ENCODE measurements at places on chromosomes 12 and 14.

DNA sequence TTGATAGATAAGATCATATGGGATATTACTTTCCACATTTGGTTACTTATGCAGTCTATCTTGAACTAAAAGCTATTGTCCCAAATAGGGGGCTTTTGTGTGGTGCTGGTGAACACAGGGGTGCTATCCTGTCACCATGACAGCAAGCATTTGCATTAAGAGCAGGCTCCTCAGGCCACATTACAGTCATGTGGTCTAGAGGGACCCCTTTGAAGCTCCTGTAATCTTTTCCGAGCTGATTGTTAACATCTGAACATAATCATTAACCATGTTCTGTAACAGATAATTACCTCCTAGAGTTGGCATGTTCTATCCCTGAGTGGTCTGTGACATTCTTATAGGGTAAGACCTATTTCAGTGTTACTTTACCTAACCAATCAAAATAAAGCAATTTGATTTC, 178.8 kb downstream of the KTN1 start:
- DNase-seq: no peak

DNA sequence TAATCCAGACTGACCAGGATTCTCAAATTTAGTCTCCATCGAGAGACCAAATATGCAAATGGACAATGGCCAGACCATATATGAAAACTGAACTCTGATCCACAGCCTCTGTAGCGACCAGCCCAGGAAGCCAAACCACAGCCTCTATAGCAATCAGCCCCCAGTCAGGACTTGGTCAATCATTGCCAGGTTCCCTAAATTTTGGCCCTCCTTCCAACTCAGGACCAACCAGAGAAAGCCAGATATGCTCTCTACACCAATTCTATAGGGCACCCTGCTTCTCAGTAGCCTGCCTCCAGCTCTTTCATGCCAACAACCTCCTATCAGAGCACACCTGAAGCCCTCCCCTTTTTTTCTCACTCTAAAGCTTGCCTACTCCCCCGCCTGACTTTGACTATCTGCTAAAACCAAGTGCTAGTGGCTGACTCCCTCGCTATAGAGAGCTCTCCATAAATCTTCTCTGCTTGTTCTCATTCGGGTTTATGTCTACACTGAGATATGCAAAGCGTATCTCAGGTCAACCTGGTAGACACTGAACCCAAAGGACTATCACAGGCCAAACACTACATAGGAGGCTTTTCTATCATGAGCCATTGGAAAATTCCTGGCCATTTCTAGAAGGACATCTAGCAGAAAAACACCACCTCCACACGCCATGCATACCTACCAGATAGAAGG, 110.5 kb upstream of the FUT8 start:
- DNase-seq: no peak

DNA sequence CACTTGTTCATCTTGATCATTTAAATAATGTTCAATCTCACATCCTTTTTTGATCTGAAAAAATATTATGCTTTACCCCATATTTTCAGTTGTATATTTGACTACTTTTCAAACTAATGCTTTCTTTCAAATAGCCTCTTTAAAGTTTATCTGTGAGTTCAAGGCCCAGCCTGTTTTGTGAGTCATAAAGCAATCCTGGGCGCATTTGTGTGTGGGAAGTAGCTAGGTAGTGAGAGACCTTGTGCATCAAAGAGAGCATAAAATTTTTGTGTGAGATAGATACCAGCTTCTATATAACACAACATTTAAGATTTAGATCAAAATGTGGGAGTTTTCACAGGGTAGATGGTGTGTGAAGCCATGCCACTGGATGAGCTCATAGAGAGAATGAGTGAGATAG, 405.6 kb downstream of the NAV3 start:
- DNase-seq: no peak

DNA sequence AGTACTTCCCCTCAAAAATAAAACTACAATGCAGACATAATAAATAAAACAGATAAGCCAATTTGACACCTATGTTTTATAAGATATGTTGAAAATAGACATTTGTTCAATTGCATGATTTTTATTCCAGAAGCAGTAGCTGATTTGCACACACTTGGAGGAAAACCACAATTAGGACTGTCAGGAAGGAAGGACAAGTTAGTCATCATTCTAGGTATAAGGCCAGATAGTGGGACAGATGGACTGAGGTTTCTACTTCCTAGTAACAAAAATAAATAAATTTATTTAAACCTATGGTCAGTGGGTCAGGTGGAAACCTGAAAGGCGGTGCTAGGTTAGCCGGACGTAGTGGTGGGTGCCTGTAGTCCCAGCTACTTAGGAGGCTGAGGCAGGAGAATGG, 141.8 kb upstream of the RASSF8 start:
- DNase-seq: no peak

- DNase-seq: no peak
Observed at GRCh38 chr12:99020871-99021270, 375.8 kb downstream of the APAF1 start.

DNA sequence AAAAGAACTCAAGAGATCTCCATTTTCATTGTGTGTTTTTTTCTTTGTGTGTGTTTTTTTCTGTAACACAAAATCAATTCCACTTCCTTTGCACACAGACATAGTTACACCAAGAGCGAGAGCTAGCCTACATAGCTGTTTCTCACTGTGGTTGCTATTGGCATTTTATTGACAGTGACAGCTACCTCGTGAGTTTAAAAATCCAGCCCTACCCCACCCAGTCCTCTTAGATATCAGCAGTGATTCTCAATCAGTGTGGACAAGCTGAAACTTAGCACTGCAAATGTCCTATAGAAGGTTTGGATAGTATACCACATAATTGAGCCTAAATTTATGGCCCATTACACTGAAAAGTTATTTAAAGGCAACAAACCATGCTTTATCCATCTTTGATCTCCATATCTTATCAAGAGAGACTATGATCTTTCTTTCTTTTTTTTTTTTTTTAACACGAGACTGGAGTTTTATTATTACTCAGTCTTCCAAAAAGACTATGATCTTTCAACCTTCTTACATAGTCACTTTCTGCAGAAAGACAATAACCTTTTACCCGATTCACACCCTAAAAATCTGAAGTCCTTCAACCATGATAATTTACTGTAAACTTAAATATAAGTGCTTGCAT, 46.8 kb downstream of the ATP2B1 start:
- DNase-seq: no peak

DNA sequence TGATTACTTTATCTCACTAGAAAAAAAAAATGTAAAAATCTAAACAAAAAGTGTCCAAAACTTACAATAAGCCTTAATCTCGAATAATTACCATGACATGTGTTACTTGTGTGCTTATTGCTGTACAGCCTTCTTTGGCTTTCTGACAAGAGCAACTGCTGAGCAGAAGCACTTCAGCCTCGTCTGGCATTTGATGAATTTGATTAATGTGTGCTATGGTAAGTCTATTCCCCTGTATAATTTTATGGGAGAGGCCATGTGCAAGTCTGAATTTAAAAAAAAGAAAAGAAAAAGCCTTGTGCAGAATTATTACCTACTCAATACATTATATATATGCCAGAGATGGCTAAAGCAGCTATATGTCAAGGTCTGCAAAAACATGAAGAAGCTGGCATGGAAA, 113.9 kb downstream of the AEBP2 start:
- no peak for DNase-seq

GRCh38 chr12:66836623-66837310, 157.9 kb upstream of the GRIP1 start:
- DNase-seq: no peak

DNA sequence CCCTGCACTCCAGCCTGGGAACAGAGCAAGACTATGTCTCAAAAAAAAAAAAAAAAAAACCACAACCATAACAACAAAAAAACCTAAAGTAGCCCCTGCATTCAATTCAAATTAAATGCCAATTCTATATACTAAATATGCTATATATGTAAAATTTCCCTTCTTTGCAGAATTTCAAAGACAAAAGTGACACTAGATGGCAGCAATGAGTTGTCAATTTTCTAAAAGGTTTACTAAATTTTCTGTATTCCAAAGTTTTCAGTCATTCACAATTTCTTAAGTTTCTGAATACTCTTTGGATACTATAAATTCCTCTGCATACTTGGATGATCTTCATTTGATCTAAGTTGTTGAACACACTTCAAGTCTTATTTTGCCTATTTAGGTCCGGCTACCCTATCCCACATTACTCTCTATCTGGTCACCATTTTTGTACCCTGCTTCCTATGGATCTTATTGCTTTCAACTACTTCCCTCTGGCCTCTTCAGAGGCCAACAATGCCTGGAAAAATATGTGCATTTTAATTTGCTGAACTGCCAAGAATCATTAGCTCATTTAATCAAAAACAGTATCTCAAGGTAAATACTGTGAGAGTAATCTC, 27.9 kb downstream of the HNRNPC start:
- no peak for DNase-seq

- no peak for DNase-seq
Observed at GRCh38 chr12:124622331-124622730, 54.9 kb upstream of the NCOR2 start.

- DNase-seq: no peak
Observed at GRCh38 chr14:34014936-34015335, 64.1 kb upstream of the EGLN3 start.

- no peak for DNase-seq
Observed at GRCh38 chr14:59214702-59215302, 26.3 kb downstream of the DAAM1 start.

GRCh38 chr12:1517007-1517406, 77.4 kb downstream of the FBXL14 start:
- peak; percentile 12 for DNase-seq

DNA sequence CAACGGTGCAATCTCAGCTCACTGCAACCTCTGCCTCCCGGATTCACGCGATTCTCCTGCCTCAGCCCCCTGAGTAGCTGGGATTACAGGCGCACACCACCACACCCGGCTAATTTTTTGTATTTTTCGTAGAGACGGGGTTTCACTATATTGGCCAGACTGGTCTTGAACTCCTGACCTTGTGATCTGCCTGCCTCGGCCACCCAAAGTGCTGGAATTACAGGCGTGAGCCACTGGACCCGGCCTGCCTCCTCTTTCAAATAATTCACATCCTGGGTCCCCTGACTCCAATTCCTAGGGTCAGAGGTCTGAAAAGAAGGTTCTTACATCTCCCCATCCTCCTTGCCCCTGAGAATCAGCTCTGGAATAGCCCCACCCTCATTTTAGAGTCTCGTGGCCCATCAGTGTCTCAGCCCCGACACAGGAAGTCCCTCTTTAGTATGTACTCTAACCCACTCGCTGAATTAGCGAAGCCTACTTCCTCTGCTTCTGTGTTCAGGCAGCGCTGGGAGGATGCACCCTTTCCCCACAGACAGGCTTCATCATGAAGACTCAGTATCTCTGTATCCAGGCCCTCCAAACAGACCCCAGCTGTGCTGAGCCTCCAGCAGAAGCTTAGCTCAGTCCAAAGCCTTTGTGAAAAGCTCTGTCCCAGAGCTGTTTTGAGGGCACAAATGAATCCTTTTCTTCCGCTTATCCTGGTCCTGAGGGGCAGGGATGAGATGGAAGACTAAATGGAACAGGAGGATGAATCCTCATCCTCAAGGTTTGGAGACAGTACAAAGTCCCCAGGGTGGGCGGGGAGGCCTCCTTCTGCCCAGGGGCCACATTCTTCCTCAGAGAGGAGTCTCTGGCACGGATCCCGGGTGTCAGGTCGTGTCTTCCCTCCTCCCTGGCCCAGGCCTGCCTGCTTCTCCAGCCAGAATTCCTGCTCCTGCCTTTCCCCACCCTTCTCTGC, 3.5 kb downstream of the LPAR5 start:
- no peak for DNase-seq

DNA sequence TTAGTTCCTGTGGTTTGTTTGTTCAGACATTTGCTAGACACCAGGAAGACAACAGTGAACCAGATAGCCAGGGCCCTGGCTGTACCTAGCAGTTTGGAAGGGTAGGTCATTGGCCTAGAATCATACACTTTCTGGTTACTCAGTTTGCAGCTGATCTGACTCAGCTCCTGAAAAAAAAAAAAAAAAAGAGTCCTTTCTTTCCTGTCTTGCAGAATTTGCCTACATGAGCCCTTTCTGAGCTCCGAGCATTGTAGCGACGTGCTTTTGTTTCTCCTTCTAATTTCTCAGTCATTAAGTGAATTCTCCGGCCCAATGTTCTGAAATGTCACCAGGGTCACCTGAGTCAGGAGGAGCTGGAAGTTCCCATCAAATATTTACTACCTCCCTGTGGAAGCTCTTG, 2.4 kb downstream of the CABP1 start:
- no peak for DNase-seq

GRCh38 chr12:50901685-50902113, 50.6 kb upstream of the HIGD1C start:
- no peak for DNase-seq

DNA sequence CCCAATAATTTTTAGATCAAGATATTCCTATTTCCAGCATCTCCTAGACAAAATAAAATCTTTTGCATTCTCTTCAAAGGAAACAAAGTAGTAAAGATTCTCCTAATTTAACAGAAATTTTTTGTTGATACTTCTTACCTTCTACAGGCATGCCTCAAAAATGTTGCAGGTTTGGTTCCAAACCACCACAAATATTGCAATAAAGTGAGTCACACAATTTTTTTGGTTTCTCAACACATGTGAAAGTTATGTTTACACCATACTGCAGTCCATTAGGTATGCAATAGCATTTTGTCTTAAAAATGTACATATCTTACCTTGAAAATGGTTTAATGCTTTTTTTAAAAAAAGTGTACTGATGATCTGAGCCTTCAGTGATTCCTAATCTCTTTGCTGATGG, 65.6 kb upstream of the USP15 start:
- no peak for DNase-seq

DNA sequence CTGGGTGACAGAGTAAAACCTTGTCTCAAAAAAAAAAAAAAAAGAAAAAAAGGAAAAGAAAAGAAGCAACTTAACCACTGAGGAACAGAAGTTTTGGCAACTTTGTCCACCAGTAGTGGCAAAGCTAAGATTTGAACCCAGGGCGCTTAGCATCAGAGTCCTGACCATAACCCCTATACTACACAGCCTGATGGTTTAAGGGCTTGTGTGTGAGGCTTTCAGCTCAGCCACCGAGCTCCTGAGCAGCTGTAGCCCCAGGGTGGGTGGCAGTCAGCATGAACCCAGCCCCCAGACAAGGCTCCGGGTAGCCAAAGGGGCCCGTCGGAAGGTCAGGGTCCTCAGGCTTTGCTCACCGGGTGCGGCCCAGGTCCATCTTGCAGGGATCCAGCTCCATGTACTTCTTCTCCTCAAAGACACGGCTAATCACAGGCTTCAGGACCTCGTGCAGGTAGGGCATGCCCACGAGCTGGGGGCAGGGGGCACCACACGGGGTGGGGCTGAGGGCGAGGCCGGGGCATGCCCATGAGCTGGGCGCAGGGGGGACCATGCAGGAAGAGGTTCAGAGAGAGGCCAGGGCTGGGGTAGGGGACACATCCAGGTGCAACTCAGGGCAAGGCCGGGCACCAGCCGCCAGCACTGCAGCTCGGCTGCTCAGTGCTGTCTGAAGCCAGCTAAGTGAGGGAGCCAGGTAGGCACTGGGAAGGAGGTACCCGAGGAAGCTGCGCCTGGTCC, 20.9 kb downstream of the RASAL1 start:
- DNase-seq: no peak

DNA sequence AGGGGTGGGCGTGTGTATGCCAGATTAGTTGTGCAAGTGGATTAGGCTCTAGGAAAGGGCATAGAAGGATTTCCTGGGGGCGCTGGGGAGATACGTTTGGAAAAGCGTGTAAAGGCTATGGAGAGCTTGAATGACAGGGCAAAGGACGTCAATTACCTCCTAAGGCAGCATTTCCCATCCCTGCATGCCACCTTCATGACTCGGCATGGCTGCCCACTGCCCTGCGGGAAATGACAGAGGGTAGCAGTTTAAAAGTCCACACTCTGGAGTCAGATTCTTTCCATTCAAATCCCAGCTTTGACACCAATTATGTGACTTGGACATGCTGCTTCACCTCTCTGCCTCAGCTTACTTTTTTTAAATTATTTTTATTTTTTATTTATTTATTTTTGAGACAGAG, 14.8 kb upstream of the TMEM229B start:
- no peak for DNase-seq

- DNase-seq: no peak
Observed at GRCh38 chr12:111443086-111443485, 37.4 kb downstream of the SH2B3 start.
